CD4-positive, alpha-beta T cell treated with Interleukin-21 for 1 hour (primary cell): ENCODE measurements at places on chromosomes 5 and 9.

DNA sequence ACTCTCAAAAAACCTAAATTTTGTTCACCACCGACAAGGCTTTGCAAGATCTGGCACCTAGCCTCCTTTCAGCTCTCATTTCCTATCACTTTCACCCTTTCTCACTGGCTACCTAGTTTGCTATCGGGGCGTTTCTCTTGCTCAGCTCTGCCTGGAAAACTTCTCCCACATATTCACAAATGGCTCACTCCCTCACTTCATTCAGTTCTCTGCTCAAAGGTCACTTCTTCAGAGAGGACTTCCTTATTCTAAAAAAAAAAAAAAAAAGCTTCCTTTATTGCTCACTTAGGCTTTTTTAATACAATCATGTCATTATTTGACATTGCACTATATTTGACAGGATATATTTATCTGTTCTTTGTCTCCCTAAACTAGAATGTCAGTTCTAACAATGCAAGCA lies 2.1 kb upstream of the SLC25A46 start:
- DNase-seq = no peak

- no peak for DNase-seq
These were observed 37.1 kb downstream of the CPLANE1 start for GRCh38 chr5:37212096-37212495.

DNA sequence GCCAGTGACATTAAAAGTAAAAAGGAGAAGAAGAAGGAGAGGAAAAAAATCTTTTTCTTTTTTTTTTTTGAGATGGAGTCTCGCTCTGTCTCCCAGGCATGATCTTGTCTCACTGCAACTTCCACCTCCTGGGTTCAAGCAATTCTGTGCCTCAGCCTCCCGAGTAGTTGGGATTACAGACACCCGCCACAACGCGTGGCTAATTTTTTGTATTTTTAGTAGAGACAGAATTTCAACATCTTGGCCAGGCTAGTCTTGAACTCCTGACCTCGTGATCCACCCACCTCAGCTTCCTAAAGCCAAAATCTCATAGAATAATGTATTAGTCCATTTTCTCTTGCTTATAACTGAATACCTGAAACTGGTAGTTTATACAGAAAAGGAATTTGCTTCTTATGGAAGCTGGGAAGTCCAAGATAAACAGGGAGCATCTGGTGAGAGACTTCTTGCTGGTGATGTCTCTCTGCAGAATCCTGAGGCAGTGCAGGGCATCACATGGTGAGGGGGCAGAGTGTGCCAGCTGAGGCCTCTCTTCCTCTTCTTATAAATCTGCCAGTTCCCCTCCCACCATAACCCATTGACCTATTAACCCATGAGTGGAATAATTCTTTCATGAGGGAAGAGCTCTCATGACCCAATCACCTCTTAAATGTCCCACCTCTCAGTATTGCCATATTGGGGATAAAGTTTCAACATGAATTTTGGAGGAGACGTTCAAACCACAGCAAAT lies 466.3 kb downstream of the GADD45G start:
- DNase-seq = no peak

GRCh38 chr5:52983731-52984636 lies 5.2 kb upstream of the ITGA2 start:
- DNase-seq = no peak

DNA sequence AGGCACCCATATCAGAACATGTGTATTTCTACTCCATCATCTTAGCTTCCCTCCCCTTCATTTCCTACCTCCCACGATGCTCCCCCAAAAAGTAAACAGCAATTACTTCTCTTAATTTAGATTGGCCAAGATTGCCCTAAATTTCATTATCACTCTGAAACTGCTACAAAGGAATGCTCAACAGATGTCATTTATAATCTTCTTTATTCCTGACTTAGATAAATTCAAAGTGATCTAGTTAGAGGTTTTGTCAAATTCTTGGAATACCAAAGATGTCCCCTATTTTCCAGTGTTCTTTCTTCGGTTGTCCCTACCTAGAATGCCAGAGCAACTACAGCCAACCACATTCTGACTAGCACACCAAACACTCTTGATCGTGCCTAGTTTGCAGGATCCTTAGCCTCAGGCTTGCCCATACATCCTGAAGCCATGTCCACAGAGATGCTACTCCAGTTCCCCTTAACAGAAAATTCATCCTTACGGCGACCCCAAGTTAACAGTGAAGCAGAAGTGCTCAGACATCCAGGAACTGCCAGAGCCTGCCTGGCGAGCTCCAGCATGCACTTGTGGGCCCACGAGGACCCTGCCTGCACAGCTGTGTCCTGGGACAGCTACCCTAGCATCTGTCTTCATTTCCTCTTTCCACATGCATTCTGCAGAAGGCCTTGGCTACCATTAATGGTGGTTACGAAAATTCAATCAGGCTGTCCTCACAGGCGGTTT lies 31.6 kb downstream of the DAP start:
- no peak for DNase-seq

- no peak for DNase-seq
These were observed 169.9 kb downstream of the NNT start for GRCh38 chr5:43772764-43773477.

DNA sequence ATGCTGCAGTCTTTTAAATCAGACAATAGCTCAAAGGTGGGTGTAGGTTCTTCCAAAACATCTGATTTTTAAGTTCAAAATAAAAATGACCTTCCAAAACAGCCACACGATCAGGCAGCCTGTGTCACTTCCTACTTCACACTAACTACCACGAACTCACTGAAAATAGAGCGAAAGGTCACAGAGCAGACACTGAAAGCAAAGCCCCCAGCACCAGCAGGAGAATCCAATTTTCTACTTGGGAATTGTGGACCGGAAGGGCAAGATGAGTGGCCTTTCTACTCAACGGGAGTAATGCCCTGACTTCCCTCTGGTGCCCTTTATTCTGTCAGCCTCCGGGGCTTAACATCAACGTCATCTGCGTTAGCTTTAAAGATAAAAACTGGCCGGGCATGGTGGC lies 107.8 kb upstream of the FAM120A start:
- no peak for DNase-seq

GRCh38 chr5:24855485-24855884 lies 210.7 kb upstream of the CDH10 start:
- no peak for DNase-seq

GRCh38 chr9:97787551-97787950 lies 65.5 kb upstream of the FOXE1 start:
- DNase-seq = no peak

DNA sequence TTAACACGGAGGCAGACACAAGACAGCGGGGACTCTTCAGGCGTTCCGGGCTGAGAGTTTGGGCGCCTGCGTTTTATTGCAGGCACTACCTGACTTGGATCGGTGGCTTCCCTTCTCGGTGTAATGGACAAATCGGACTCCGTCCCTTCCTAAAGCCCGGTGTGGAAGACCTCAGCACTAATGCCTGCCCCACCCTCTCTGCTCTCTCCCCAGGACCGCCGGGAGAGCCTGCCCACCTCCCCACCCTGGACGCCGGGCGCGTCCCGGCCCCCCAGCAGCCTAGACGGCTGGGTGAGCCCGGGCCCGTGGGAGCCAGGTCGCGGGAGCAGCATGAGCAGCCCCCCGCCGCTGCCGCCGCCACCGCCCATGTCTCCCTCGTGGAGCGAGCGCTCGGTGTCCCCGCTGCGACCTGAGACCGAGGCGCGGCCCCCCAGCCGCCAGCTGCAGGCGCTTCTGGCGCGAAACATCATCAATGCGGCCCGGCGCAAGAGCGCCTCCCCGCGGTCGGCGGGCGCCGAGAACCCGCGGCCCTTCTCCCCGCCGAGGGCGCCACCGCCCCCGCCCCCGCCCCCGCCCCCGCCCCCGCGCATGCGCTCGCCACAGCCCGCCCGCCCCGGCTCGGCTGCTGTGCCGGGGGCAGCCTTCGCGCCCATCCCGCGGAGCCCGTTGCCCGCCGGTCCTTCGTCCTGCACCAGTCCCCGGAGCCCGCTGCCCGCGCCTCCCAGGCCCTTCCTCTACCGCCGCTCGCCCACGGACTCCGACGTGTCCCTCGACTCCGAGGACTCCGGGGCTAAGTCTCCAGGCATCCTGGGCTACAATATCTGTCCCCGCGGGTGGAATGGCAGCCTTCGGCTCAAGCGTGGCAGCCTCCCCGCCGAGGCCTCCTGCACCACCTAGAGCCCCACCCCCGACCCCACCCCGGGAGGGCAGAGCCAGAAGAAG lies 4.6 kb upstream of the MYOZ3 start:
- peak; percentile 87 for DNase-seq

DNA sequence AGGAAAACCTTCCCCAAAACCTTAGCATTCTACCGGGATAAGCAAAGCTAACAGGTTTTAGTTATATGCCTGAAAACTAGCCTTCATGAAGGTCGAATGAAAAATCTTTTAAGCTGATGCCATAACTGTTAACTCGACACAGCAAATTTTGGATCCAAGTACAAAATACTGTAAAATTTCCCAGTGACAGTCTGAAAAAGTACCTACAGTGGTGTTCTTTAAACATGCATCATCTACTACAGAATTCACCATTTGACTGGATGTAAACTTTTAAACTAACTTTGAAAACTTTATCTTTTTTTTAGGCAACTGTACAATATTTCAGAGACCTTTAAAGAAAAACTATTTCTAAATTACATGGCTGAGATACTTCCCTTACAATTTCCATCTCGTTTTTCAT lies 791 bp downstream of the RAPGEF6 start:
- DNase-seq = no peak

DNA sequence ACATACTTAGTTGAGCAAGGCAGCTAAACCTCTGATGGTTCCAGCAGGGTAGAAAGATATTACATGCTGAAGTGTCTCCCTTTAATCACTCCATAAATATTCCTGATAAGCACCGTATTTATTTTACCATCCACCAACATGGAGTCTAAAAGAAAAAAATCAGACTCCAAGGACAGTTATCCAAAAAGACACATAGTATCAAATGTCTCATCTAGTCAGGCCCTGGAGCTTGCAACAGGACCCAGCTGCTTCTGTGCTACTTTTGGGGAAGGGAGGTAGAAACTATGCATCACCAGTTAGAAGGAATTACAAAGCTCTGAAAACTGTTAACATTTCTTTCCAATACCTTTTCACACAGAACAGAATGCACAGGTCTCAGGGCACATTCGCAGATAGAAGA lies 88.1 kb downstream of the S1PR3 start:
- no peak for DNase-seq

DNA sequence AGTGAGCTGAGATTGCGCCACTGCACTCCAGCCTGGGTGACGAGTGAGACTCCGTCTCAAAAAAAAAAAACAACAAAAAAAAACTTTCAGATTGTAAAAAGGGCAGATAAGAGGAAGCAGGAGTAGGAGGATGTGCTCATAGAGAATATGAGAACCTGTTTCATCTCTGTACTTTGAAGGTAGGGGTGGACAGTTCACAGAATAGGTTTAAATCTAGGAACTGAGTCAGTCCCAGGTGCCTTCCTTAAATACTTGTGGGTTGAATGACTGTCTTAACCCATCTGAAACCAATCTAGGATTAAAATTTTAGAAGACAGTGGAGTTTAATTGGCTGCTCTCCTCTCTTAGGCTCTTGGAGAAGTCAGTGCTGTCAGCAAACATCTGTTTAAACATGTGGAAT lies 12.4 kb downstream of the POLK start:
- no peak for DNase-seq
